ENCODE measurements at places on chromosomes 1 and 21.

- DNase-seq, result no peak
Observed at GRCh38 chr1:168643152-168643551, 66.7 kb downstream of the XCL1 start.

DNA sequence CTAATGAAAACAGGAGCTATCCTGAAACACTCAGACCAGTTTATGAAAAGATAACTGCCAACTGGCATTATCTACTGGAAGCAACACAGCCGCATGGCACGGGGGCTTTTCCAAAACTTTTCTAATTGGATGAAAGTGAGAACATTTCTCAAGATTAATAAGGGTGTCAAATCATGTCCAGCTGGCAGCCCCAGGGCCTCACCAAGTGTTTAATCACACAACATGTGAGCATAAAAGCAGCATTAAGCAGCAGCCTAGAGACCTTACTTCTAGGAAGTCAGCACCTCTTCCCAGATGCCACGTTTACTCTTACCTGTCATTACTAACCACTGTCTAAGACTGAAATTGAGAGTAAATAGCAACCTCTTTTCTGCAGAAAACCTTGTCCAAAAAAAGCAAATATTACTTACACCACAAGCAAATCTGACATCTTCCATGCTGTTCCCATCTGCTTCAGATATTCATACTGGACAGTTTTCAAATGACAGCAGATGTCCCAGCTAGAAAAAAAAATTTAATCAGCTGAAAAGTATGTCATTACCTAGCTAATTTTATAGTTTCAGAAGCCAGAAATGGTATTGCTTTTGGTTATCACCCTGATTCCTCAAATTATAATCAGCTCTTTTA lies 341.5 kb upstream of the ZP4 start:
- DNase-seq, result peak; percentile 93

DNA sequence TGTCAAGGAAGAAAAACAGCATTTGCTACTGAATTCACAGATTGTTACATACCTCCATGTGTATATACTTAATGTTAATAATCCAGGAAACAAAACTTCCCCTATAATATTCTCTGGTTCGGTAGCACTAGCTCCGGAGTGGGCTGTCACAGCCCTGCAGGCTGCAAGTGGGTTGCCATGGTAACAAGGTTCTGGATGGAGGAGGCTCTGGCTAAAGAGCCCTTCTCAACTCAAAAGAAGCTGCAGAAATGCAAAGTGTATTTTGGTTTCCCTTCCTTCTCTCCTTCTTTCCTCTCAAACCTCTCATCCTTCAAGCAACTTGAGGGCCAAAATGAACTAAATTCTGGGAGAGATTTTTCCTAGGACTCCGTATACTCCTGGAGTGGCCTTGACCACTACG lies 45.2 kb downstream of the ASTN1 start:
- peak; percentile 71 for DNase-seq

DNA sequence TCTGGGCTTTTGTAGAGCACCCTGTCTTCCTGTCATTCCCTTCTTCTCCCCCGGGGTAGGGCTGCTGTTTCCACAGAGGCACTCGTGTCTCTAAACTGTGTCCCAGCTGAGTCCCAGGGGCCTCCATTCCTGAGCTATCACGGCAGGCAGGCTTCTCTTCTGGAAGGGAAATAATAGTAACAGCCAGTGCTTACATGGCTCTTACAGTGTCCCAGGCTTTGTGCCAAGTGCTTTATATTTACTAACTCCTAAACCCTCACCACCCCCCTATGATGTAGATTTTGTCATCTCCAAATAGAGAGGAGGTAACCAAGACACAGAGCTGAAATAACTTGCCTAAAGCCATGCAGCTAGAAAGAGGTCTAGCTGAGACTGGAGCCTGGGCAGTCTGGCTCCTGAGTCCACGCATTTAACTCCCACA lies 1.4 kb upstream of the CELF3 start:
- peak; percentile 43 for DNase-seq

DNA sequence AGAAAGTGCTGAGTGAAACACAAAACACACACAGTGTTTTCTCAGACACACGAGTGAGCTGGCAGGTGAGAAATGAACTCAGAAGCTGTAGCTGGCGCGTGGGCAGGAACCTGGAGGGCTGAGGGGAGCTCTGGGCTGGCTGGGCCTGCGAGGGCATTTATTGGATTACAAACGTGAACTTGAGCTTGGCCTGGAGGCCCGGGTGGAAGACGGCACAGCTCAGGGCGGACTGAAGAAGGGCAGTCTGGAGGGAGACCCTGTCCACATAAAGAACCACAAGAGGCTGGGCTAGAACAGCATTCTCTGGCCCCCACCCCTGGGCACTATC lies 52.1 kb upstream of the ADARB1 start:
- no peak for DNase-seq

- peak; percentile 96 for DNase-seq
Observed at GRCh38 chr1:94335950-94336349, 82.2 kb upstream of the ABCD3 start.
